ENCODE measurements at places on chromosomes 11 and 22.

DNA sequence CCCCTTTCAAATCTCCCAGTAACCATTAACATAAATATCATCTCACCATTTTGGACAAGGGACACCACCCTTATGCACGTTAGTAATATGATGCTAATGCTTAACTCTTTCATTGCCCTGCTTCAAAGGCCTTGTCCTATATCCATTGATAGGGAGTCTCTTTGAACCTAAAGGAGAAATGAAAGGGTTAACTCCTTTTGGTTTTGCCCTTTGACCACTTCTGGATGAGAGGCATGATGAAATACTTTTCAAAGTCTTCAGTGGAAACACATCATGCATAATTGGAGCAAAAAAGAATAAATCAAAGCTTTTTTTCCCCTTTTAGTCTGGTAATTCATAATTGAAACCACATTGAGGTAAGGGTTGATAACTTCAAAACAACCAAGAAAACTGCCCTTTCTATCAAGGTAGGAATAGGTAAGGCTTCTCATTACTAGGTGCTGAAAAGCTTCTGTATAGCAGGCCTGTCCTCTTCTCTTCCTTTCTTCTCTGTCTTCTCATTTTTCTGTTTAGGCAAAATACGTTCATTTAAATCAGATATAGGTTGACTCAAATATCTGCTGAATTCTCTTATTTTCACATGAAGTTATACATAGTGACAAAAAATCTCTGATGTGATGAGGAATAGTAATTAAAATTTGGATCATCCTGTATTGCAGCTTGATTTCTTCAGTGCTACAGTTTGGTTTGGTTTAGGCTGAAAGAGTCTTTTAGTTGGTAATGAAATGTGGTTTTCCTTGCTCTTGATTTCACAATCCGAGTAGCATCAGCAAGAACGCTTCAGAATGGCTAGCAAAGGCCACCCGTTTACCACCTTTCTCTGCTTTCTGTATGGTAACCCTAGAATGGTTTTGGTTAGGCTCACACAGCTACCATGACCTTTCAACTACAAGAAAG, 94.8 kb downstream of the EXT2 start:
- DNase-seq: no peak

- DNase-seq: no peak
Observed at GRCh38 chr11:118231461-118231860, 6.7 kb upstream of the JAML start.

GRCh38 chr22:39289533-39289932, 29.9 kb downstream of the RPL3 start:
- DNase-seq: no peak

GRCh38 chr11:133153031-133153430, 379.3 kb downstream of the OPCML start:
- peak; percentile 32 for DNase-seq

DNA sequence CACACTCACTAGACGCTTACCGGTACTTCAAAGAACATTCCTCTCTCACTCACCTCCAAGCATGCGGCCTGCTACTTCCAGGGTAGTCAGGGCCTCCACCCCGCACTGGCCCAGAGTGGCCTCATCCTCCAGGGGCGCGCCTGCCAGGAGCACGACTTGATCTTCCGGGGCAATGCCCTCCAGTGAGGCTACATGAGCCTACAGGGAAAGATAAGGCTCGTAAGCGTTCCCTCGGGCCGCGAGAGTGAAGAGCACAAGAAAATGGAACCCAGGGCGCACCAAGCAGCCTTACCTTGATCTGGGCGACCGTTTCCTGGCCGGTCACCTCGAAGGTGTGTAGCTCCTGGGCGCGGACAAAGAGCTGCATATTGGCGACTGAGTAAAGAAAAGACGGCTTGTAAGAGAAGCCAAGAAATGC, 478 bp downstream of the FAU start:
- DNase-seq: no peak

DNA sequence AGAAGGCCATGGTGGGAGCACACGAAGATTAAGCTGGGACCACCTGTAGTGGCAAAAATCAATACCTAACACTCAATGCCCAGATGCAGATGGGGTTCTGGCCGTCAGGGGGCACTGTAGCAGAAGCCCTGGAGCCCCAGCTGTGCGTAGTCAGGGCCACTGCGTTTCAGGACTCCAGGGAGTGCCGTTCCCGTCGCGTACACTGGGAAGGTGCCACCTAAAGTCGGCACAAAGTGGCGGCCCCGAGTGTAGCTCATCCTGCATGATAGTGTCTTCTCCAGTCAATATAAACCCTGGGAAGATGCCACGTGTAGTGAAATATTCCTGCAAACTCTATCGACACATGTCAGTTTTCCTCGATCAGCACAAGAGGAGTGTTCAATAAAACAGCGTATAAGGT, 123.8 kb upstream of the NTM start:
- peak; percentile 45 for DNase-seq

DNA sequence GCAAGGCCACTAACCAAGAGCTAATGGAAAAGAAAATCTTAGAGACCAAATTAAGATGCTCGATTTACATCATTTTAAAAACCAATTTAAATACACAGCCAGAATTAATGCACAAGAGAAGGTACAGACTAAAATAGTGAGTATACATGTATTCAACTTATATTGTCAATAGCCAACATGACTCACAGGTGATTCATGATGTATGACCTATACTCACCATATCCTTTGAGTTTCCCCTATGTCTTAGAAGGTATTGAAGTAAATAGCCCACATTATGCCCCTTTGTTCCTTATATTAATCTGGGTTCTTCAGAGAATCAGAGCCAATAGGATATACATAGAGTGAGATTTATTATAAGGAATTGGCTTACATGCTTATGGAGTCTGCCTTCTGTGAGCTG, 97.5 kb upstream of the ANO3 start:
- DNase-seq: no peak

DNA sequence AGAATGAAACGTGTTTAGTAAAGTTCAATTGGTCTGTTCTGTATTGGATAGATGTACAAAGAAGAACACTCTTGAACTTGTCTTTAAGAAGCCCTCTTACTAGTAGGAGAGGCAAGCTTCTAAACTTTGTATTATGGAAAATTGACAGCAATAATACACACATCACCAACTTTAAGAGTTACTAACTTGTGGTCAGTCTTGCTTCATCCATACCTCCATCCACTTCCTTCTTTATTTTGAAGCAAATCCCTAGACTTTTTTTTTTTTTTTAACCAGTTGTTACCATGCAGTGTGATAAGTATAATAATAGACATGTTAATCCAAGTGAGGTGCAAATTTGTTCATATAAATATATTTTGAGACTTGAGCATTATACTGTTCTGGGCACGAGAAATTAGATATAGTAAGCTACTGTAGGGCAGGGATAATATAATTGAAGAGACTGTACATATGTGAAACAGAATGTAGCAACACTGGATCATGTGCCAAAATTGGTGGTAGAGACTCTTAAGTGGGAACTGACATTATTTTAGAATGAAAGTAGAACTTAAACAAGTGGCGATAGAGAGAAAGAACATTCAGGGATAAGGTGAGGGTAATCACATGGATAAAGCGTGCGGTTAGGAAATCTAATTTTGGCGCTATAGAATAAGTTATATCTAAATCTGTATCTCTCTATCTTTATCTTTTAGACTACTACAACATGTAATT, 6.5 kb downstream of the FAR1 start:
- no peak for DNase-seq

- no peak for DNase-seq
Observed at GRCh38 chr11:39860931-39861330, 1598.5 kb downstream of the LRRC4C start.

GRCh38 chr11:47979378-47980087, 826 bp upstream of the PTPRJ start:
- DNase-seq: no peak

GRCh38 chr11:17673951-17674350, 45.4 kb upstream of the MYOD1 start:
- DNase-seq: no peak

DNA sequence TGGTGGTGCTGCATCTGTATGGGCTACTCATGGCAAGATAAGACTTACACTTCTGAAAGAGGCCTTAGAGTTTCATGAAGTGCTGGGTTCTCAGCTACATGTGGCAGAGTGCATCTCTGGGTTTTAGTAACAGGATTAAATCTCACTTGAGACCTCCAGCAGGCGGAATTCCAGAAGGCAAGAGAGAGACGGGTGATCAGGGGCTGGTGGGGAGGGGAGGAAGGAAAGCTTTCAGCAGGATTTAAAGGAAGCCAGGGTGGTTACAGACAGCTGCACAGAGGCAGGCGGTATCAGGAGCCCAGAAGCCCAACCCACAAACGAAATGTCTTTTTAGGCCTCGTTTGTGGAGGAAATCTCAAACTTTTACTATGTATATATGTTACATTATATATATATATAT, 56.2 kb upstream of the CD82 start:
- DNase-seq: no peak

DNA sequence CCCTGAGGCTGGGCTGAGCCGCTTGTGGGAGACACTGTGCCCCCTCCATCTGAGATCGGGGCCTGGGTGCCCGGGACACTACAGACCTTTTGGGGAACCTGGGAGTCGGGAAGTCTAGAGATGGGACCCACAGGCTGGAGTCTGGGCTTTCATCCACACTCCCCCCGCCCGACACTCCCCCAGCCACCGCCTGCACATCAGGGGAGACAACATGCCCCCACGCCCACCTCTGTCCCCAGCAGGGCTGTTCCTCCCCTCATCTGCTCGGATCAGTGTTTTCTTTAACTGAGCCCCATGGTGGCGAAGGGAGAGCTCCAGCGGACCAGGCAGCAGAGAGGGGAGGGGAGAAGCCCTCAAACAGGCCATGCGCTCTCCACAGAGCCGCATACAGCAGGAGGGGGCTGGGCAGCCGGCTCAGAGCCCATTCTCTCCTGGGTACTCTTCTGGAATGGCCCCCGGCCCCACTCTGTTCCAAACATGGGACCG, 174.7 kb downstream of the IGLL1 start:
- DNase-seq: no peak

DNA sequence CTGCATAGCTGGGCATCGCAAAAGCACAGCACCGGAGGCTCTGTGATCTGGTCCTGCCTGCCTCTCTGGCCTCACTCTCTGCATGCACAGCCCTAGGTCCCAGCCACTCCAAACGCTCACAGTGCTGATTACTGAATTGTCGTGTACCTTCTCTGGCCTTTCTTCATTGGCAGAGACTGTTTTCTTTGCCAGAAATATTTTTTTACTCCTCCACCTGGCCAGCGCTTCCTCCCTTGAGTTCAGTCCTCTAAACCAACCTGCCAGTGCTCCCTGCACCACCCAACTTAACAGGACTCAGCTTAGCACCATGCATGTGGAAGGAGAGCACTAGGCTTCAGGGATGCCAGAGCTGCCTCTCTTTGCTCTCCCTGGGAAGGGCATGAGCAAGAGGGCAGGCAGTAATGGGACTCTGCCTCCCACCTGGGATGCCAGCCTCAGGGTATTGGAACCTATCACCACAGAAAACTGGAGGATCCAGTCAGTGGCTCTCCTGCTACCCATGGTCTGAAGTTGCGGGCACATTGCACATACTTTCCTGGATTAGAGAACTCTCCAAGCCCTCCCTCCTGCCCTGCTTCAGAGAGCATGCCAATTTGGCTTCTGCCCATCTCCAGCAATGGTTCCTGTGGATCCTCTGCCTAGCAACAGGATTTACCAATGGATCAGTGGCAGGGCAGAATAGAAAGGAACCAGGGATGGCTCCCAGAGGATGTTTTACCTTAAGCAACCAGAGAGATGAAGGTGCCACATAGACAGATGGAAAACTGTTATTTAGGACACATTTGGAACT, 37.0 kb upstream of the GNAZ start:
- DNase-seq: no peak

All from anterior cingulate cortex (tissue), 58 donors.